ENCODE measurements at places on chromosomes 5 and 9.

DNA sequence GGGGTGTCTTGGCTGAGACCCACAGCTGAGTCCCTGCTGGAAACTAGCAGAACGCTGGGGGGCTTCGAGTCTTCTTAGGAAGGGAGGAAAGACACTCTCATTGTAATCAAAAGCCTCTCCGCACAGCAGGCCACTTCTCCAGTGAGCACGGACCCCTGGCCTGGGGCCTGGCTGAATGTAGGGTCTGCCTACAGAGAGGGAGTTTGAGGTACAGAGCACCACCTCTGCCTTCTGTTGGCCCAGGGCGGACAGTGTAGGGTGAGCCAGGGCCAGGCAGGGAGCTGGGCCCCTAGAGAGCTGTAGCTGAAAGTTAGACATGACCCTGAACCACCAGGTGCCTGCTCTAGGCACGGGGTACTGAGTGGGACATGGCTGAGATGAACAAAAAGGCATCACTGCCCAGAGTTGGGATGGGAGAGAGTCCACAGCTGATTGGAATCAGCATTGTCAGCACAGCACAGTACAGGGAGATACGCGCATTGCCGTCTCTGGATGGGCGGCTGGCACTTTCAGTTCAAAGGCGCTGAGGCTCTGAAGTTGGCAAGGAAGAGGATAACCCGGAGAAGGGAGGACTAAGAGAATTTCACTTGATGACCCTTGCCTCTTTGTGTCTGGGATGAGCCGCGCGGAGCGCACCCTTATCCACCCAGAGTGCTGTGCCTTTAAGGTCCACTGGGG is 363 bp upstream of the SLC25A48 start:
- DNase-seq = no peak

GRCh38 chr9:21754741-21755140 is 47.7 kb upstream of the MTAP start:
- no peak for DNase-seq

GRCh38 chr5:157177953-157178352 is 2.7 kb upstream of the ITK start:
- no peak for DNase-seq

- no peak for DNase-seq
Measured at GRCh38 chr5:54577528-54577927, 60.0 kb downstream of the SNX18 start.

DNA sequence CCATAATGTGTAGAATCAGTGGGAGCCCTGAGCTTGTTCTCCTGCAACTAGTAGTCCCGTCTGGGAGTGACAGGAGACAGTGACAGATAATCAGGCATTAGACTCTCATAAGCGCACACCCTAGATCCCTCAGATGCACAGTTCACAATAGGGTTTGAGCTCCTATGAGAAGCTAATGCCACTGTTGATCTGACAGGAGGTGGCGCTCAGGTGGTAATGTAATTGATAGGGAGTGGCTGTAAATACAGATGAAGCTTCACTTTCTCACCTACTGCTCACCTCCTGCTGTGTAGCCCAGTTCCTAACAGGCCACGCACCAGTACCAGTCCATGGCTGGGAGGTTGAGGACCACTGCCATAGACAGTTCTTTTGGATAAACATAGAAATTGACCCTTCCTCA is 188.7 kb downstream of the ROR2 start:
- no peak for DNase-seq

DNA sequence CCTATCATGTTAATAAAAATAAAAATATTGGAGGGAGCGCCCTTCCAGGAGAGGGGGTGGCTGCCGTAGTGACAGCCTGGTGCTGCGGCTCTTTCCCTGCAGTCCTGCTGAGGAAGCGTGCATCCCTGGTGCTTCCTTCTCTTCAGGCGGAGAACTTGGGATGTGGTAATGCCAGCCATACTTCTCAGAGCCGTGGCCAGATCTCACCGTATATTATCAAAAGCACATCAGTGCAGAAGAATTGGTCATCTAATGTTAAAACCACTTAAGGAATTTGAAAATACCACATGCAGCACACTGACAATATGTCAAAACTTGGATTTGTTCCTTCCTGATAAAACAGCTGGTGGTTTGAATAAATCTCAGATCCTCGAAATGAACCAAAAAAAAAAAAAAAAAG is 17.7 kb downstream of the C9orf40 start:
- no peak for DNase-seq

DNA sequence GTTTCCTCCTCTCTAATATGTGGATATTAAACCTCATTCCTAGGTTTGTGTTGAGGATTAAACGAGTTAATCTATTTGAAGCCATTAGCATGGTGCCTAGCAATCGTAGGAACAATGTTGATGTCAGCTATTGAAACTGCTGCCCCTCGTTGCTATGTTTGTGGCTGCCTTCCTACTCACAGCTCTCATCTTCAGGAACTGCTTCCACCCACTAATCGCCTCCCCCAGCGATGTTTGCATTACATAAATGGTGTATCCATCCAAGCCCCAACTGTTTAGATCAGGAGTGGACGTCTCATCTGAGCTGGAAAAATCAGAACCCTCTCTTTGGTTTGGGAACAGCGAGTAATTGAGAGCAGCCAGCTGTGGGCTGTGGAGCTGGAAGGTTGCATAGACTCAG is 416.6 kb downstream of the ARHGEF28 start:
- DNase-seq = no peak

GRCh38 chr5:142803428-142804125 is 33.4 kb downstream of the ARHGAP26 start:
- DNase-seq = no peak

- DNase-seq = no peak
Measured at GRCh38 chr5:165175041-165175440, 1669.6 kb downstream of the MAT2B start.

- no peak for DNase-seq
Measured at GRCh38 chr5:164555809-164556208, 1050.4 kb downstream of the MAT2B start.

GRCh38 chr5:13985731-13986418 is 41.4 kb upstream of the DNAH5 start:
- DNase-seq = no peak
